HepG2 (cell line): ENCODE measurements at places on chromosomes 12 and 14. TPM values are rescaled to one million over a fixed set of nuclear protein-coding genes. Genes with fewer than 3 reads are reported as not detected.

- DNase-seq, result no peak
Observed at GRCh38 chr12:113285679-113286610, 49.0 kb downstream of the SLC8B1 start.

RARG gene
- total RNA-seq, result 0.77 and 0.91 TPM in 2 replicates

DNA sequence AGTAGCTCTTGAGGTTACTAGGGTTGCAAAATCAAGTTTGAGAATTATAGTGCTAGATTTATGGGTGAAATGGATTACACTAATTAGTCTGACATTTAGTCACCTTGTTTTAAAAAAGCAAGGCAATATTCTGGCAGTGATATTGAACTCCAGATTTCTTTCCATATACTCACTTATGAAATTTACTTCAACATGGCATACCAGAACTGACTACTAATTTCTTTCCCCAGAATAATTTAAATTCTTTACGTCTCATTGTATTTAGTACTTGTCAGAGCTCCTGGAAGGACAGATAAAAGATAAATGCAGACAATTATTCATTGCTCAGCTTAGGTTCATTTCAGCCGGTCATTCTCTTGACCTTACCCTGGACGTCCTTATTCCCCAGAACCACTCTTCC is 24.3 kb downstream of the EMP1 start:
- no peak for DNase-seq

YY1 gene
- total RNA-seq, result 62.8 and 68.1 TPM in 2 replicates

DNA sequence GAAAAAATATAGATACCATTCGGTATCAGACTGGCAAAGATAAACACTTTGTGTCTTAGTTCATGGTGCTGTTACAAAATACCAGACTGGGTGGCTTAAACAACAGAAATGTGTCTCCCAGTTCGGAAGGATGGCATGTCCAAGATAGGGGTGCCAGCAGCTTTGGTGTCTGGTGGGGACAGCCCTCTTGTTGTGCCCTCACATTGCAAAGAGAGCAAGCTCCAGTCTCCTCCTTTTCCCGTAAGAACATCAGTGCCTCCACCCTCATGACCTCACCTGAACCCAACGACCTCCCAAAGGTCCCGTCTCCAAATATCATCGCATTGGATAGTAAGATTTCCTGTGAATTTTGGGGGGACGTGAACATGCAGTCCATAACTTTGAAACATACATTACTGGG is 12.4 kb downstream of the ZBTB42 start:
- no peak for DNase-seq

- no peak for DNase-seq
Observed at GRCh38 chr14:54123841-54124240, 167.2 kb upstream of the BMP4 start.

AJUBA gene
- 109 and 157 TPM in 2 replicates for total RNA-seq

DNA sequence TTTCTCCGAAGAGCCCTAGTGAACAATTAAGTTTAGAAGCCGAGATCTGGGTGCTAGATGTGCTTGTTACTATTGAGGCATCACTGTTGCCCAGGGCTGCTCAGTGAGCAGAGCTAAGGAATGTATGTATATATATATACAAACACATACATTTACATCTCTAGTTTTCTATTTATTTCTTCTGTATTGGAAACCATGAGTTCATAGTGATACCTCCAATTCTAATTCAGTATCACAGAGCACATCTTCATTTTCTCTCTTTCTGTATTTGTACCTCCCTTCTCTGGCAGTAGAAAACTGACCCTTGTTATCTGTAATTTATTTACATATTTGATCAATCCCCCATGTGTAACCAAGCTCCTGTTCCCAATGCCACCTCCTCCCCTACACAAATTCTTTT is 40.7 kb upstream of the FUT8 start:
- no peak for DNase-seq

- no peak for DNase-seq
Observed at GRCh38 chr12:69392179-69392928, 32.8 kb downstream of the YEATS4 start.

GRCh38 chr14:68741477-68741791 is 51.4 kb downstream of the ZFP36L1 start:
- no peak for DNase-seq

DNA sequence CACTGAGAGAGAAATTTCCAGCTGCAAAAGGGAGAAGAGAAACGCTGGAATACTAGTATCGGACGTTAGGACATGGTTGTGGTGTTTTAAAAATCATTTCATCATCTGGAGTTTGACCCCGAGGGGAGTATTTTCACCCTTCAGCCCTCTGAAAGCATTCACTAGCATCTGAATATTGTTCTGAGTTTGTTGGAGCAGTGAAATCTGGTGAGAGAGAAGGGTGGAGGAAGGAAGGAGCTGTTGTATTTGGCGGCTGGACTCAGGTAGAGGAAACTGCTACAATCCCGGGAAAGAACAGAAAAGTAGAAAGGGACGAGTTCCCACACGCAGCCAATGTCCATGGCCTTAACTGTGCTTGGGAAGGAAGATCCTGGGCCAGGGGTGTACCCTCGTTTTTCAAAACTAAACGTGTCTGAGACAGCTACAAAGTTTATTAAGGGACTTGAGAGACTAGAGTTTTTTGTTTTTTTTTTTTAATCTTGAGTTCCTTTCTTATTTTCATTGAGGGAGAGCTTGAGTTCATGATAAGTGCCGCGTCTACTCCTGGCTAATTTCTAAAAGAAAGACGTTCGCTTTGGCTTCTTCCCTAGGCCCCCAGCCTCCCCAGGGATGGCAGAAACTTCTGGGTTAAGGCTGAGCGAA is 896 bp upstream of the CDKN1B start:
- DNase-seq, result peak; percentile 63

DNA sequence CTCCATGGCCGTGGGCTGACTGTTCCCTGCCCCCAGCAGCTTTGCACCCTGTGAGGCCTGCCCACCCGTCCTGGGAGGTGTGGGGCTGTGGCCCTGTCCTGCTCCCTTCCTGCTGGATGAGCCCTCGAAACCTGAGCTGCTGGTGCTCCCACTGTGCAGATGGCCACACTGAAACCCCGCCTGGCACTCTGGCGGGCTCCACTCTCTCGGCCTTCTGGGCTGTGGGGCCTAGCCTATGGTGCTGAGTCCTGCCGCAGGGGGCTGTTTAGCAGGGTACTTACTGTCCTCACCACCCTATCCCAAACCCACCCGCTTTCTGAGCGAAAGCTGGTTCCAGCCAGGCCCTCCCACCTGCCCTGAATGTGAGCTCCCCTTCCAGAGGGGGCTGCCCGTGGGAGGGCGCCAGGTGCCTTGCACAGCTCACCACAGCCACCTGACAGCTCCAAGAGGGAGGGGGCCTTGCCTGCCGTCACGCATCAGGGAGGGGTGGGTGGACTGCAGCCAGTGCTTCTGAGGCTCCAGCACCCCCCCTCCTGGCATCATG is 7.3 kb downstream of the SLC25A47 start:
- no peak for DNase-seq

GRCh38 chr12:93925585-93926205 is 222.7 kb upstream of the PLXNC1 start:
- DNase-seq, result no peak

PPP1R36 gene
- total RNA-seq, result 0.11 TPM in 1 of 2 replicates, not detected in the other

RSRC2 gene
- 77.8 and 85.8 TPM in 2 replicates for total RNA-seq

GRCh38 chr12:47039079-47039478 is 40.3 kb upstream of the PCED1B start:
- no peak for DNase-seq

DNA sequence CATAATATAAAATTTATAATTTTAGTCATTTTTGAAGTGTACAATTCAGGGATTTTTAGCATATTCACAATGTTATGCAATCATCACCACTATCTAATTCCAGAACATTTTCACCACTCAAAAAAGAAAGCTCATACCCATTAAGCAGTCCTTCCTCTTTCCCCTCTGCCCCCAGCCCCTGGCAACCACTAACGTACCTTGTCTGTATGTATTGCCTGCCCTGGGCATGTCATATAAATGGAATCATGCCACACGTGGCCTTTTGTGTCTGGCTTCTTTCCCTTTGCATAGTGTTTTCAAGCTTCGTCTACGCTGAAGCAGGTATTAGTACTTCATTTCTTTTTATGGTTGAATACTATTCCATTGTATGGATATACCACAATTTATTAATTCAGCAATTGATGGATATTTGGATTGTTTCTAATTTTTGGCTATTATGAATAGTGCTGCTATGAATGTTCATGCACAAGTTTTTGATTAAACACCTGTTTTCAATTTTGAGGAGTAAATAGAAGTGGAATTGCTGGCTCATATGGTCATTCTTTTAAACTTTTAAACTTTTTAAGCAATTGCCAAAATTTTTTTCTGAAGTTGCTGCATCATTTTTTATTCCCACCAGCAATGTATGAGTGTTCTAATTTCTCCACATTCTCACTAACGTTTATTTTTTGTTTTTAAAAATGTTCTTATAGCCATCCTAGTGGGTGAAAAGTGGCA is 1.6 kb upstream of the SSTR1 start:
- DNase-seq, result no peak

DNA sequence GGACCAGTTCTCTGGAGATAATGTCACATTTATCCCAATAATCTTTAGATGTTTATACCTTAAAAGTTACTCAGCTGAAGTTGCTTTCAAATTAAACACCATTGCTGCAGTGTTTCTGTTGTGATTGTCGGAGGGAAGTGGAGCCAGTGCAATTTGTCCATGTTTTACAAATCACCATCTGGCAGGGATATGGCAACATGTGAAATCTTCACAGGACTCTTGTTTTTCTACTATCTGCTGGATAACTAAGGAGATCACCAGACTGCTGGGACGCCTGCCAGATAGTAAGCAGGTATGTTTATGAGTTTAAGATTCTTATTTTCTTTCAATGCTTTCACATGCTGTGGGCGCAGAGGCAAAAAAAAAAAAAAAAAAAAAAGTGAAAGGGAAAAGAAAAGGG is 100.3 kb upstream of the SOX5 start:
- no peak for DNase-seq

- no peak for DNase-seq
Observed at GRCh38 chr14:58871573-58871972, 233.8 kb downstream of the DACT1 start.

GRCh38 chr12:46368684-46369083 is 3.9 kb downstream of the SLC38A2 start:
- DNase-seq, result no peak

DNA sequence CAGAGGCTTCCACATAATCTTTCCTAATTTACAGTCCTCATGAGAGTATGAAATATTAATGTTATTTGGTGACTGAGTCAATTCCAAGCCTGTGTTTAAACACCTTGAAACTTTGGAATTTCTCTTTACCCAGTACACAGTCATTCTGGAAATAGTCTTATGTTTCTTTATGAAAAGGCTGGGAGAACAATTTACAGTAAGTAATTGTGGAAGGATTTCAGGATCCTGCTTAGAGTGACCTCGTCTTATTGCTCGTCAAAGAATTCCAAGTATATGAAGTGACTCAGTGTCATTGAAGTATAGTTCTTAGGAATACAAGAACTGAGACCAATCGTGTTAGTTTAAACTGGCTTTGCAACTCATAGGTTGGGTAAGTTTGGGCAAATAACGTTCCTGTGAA is 634.2 kb downstream of the SLC16A7 start:
- no peak for DNase-seq

GRCh38 chr14:20262642-20263128 is 23.6 kb downstream of the OR11H4 start:
- no peak for DNase-seq

PKP2 gene
- 25.3 and 27.5 TPM in 2 replicates for total RNA-seq

DNA sequence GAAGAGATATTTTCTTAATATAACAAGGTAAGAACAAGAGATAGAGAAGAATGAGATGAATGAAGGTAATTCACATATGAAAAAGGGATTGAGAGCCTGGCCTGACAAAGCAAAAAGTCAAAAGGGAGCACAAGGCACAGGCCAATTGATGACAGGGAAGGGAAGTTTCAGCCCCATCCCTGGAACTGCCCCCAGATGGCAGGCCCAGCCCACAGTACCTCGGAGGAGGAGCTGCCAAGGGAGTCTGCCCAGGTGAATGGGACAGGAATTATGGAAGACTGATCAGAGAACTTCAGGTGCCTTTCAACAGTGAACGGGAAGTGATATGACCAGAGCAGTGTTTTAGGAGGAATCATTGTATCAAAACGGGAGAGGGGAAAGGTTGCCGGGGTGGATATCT is 15.7 kb downstream of the SNRPF start:
- no peak for DNase-seq

ABCC9 gene
- not detected in 2 replicates for total RNA-seq

- DNase-seq, result no peak
Observed at GRCh38 chr14:64656986-64657385, 47.2 kb upstream of the PLEKHG3 start.

DNA sequence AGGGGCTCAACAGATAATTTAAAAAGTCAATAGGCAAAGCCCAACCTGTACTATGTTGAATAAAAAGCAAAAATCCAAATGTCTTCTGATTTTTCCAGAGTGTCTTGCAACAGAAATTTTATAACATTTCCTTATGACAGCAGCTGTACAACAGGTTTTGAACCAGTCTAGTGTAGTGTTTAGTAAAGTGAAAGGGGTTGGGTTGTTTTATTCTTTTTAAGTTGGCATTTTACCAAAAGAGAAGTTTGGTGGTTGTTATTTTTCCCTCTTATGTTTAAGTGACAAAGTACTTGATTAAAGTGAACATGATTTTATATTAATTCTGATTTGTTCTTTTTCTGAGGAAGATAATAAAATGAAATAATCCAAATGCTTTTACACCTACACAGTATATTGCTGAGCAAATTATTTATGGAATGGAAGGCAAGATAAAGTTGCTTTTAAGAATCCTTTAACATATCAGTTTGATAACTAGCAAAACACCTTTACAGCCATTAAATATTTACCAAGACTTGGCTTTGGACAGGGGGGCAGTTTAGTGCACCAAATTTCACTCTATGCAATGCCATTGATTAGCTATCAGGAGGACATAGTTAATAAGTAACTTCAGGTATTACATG is 128.9 kb downstream of the FOXA1 start:
- DNase-seq, result peak; percentile 21

KRT72 gene
- total RNA-seq, result not detected in 2 replicates

GRCh38 chr14:61712137-61712536 is 16.8 kb downstream of the HIF1A start:
- DNase-seq, result no peak

DACT1 gene
- total RNA-seq, result not detected in 2 replicates

GRCh38 chr14:33848706-33849454 is 102.0 kb downstream of the EGLN3 start:
- peak; percentile 81 for DNase-seq

DNA sequence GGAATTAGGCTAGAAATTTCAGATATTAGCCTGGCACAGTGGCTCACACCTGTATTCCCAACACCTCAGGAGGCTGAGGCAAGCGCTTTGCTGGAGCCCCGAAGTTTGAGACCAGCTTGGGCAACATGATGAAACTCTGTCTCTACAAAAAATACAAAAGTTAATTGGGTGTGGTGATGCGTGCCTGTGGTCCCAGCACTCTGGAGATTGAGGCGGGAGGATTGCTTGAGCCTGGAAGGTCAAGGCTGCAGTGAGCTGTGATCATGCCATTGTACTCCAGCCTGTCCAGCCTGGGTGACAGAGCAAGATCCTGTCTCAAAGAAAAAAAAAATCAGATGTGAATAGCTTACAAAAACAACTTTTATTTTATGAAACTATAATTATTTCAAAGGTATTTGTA is 15.1 kb downstream of the FRMD6 start:
- peak; percentile 35 for DNase-seq

GRCh38 chr12:120965534-120966091 is 12.7 kb upstream of the HNF1A start:
- DNase-seq, result no peak

GRCh38 chr14:36362648-36363047 is 42.2 kb upstream of the MBIP start:
- DNase-seq, result no peak

GRCh38 chr14:87067591-87067990 is 925.4 kb downstream of the GALC start:
- DNase-seq, result no peak

GRCh38 chr12:106431839-106432411 is 74.4 kb downstream of the POLR3B start:
- DNase-seq, result no peak
